H4 (cell line): ENCODE measurements at places on chromosomes 2 and 18. TPM values are rescaled to one million over a fixed set of nuclear protein-coding genes. Genes with fewer than 3 reads are reported as not detected.

SH3RF3 gene
- total RNA-seq = 0.45 and 0.87 TPM in 2 replicates

DNA sequence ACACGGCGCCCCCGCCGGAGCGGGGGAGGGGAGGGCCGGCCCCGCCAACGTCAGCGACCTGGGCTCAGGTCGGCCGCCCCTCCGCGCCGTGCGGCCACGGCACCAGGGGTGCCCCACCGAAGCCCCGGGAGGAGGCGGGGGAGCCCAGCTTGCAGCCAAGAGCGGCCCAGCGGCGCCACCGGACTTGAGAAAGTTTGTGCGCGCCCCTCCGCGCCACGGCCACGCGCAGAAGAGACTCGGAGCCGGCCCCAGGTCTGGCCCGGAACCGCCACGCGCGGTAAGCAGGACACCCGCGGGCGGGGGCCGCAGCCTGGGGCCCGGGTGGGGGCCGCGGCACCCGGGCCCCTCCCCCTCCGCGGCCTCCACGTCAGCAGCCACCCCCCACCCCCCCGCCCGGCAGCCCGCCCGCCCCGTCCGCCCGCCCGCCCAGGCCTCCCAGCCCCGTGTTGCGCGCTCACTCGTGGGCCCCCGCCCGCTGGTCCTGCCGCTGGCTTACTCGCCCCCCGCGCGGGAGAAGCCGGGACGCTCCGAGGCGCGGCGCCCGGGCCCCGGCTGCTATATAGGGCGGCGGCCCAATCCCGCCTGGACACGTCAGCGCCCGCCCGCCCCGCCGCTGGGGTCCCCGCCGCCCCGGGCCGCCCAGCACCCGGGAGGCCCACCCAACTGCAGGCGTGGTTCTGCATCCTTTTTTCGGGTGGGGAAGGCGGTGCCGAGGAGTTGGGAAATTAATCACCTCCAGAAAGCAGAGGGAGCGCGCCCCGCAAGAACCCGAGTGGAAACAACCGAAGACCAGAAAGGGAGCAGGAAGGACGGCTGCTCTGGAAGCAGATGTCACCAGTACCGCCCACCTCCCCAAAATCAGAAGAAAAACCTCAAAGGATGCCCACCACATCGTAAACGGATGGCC lies 42.9 kb downstream of the HDLBP start:
- DNase-seq = no peak

UNC80 gene
- total RNA-seq = not detected in 2 replicates

DNA sequence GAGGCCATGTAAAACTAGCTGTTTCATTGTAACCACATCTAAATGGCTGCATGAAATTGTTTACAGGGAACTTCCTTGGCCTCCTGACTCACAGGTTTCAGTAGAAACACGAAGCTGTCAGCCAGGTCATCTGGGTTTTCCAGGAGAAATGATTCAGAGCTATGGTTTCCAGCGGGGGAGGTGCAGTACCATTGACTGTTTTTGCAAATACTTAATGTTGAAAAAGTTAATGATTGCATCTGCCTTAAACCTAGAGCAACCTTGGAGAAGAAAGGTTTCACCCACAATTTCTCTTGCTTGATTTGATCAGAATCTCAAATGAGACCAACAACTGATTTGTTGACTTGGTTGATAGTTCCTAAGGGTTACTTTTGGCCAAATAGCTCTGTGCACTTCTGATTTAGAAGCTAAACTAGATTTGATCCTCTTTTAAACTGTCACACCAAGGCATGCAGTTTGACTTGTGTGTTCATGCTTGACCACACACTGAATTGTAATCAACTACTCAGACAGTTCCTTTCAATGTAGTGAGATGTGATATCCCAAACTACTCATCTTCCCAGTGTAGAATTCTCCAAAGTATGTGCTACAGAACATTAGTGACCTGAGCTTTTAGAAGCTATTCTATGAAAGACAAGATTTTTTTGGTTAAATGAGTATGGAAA lies 193.5 kb upstream of the CHST9 start:
- peak; percentile 90 for DNase-seq

CYP26B1 gene
- total RNA-seq = 1.5 and 1.7 TPM in 2 replicates

DNA sequence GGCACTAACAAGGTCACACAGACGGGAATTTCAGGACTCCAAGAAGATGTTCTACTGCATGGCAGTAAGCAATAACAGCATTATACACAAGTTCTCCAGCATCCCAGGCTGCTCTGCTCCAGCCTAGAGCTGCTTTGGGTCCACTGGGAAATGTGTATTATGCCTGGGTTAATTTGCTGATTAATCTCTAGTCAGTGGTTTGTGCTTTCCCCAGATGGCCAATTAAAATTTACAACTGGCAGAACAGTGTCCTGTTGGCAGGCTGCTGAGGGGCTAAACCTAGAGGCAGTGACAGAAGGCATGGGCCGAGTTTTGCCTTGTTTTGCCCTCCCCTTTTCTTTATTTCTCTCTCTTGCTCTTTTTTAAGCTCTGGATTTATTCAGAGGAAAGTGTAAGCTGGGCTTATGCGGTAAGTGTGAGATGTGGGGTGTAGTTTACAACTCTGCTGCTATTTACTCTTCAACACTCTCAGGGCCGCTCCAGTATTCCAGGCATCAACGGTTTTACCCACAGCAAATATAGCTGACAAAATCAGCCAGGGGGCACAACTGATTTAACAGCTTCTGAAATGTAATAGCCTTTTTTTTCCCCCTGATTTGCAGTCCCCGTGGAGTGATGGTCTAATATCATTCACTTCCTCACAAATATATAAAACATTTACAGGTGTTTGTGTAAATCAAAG lies 348.0 kb downstream of the GPD2 start:
- no peak for DNase-seq

DNA sequence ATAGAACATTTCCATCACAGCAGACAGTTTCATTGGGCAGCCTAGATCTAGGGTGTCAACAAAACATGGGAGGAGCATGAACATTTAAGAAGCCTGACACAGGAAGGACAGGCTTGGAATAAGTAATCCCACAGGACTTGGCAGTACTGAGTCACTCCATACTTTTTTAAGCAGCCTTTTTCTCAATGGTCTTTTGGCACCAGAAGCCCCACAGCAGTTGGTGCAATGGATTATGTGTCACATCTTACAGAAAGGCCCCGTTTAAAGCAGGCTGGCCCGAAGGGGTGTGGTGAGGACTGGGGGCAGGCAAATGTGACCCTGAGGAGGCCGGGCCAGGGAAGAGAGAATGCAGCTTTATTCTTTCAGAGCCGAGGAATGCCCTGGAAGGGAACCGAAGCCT lies 26.6 kb downstream of the SPTBN1 start:
- peak; percentile 61 for DNase-seq

DNA sequence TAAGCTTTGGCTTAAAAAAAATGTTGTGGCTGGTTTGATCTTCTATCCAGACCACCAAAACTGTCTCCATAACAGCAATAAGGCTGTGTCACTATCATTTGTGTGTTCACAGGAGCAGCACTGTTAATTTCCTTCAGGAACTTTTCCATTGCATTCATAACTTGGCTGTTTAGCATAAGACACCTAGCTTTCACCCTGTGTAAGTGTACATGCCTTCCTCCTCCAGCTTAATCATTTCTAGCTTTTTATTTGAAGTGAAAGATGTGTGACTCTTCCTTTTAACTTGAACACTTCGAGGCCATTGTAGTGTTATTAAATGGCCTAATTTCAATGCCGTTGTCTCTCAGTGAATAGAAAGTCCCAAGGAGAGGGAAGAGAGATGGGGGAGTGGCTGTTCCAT lies 352.9 kb upstream of the VWC2L start:
- no peak for DNase-seq

GRCh38 chr18:75341267-75341666 lies 86.2 kb downstream of the SMIM21 start:
- DNase-seq = no peak

DNA sequence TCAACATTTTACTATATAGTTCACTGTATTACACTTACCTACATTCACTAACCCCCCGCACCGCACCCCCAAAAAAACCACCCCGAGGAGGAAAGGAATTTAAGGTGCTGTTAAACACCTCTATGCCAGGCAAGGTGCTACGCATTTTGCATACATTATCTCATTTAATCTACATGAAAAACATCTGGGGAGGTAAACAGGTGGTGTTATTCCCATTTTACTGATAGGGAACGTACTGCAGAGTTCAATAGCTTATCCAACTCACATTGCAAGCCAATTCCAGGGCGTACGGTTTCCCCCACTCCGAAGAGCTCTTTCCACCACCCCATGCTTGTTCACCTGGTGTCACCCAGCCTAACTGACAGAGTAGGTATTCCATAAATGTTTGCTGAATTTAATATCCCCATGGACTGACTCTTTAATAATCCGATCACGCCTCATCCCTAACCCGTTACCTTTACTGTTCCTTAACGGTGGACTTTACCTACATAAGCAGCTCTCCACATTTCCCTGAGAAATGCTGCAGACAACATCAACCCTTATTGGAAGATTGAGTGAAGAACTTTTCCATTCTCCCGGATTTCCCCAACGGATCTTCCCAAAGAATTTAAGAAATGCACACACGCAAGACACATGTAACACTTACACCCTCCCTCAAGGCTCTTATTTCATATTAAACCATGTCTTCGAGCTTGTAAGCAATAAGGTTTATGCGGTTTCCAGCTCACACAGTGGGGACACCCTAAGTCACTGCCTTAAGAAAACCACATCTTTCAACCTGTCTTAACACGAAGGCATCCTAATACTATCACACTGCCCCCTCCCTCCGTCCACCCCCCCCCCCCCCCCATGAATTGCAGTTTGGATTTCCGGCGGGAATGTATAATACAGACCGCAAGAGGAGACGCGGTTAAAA lies 1.2 kb downstream of the RAPH1 start:
- peak; percentile 30 for DNase-seq

- no peak for DNase-seq
Measured at GRCh38 chr2:225637259-225637658, 237.7 kb downstream of the NYAP2 start.

LHCGR gene
- total RNA-seq = not detected in 2 replicates

GRCh38 chr2:45860136-45861121 lies 209.0 kb downstream of the PRKCE start:
- no peak for DNase-seq

- DNase-seq = no peak
Measured at GRCh38 chr18:2979871-2980790, 32.8 kb downstream of the LPIN2 start.

DNA sequence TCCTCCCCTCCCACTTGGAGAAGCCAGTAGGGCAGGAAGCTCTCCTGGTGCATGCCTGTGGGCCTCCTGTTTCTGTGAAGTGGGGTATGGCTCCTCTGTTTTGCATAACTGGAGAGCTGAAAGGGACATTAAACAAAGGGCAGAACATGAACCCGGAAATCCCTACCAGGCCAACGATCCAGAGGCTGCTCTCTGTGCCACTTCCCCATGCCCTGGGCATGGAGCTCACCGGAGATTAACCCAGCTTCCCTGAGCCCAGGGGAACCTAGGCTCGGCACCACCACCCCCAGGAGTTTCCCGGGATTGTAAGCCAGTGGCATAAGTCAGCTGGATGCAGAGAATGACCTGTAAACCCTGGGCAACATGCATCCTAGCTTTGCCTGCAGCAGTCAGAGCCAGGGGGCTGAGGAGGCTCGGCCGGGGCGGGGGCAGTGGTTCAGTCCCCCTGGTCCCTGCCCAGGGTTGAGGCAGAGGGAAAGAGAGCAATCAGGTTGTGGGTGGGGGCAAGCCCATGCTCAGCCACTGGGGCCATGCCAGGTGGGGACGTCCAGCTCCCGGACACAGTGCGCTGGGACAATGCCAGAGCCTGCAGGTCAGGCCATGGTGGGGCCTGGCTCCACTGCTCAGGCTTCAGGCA lies 49.5 kb downstream of the TIMM21 start:
- no peak for DNase-seq

- no peak for DNase-seq
Measured at GRCh38 chr2:159953136-159953823, 109.1 kb downstream of the PLA2R1 start.

EVX2 gene
- not detected in 2 replicates for total RNA-seq

GRCh38 chr2:49123600-49123999 lies 30.7 kb downstream of the FSHR start:
- DNase-seq = no peak

GRCh38 chr2:12883906-12884305 lies 167.2 kb downstream of the TRIB2 start:
- no peak for DNase-seq

CNDP1 gene
- total RNA-seq = not detected in 2 replicates

SIX3 gene
- total RNA-seq = not detected in 2 replicates

GRCh38 chr2:164479460-164479859 lies 141.8 kb downstream of the GRB14 start:
- DNase-seq = peak; percentile 26
